Fibroblast of mammary gland (primary cell): ENCODE measurements at places on chromosomes 6 and 20.
A peak's percentile ranks its signal among the peaks of the same experiment; 100 is the strongest.

DNA sequence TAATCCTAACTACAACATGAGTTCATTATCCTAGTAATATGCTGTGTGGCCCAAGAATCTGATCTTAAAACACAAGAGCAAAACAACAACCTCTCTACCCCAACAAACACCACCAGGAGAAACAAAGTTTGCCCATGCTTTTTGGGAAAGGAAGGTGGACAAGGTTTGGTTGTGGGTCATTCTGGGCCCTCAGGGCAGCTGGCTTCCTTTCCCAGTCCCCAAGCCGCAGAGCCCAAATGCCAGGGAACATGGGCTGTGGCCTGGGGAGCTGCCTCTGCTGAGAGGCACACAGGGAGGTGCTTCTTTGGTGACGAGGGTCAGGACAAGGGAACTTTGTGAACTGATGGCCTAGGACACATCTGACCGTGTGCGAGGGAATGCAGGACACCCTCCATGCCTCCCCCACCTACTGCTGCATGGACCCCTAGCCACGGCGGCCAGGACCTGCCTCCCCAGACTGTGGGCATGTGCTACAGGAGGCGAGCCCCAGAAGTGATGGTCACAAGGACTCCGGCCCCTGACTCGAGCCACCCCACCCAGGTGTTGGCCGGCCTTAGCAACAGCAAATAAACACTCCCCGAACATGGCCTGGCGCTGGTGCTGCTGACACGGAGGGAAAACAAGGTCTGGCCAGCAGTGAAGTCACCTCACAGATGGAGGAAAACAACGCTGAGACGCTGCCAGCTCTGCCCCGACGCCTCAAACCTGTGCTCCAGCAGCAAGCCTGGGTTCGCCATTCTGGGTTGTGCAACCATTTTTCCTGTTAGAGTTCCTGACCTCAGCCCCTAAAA lies 55.6 kb downstream of the RRBP1 start:
- DNase-seq = no peak

- no peak for DNase-seq
Measured at GRCh38 chr20:43825581-43825980, 89.1 kb upstream of the TOX2 start.

- peak; percentile 95 for DNase-seq
Measured at GRCh38 chr6:84618046-84618752, 146.2 kb downstream of the TBX18 start.

DNA sequence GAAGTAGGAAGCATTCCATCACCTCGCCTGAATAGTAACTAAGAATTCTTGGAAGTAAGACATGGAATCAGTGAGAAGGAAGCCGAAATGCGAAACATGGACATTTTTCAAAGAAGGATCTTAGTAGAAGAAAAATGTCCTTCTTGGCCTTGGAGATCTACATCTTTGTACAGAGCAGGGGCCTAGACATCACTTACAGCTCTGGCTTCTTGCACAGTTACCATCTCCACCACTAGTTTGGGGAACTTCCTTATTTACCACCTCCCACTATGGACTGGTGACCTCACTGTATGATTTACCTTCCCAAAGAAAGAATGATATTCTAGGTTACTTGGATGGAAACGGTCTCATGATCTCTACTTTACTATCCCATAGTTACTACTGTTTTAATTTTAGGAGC lies 15.7 kb downstream of the CASS4 start:
- no peak for DNase-seq

GRCh38 chr6:100130630-100131029 lies 136.6 kb upstream of the MCHR2 start:
- no peak for DNase-seq

GRCh38 chr6:30800871-30801270 lies 56.5 kb upstream of the IER3 start:
- DNase-seq = no peak

DNA sequence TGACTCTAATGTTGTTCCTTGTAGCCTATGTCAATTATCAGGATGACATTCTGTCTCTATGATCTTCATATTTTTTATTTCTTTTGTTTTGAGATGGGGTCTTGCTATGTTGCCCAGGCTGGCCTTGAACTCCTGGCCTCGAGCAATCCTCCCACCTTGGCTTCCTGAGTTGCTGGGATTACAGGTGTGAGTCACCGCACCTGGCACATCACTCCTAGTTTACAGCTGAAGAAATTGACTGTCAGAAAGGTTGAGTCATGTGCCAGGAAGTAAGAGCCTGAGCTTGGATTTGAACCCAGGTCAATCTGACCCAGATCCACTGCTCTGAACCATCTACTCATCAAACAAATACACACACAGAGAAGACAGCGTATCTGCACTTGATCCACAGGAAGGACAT lies 14.4 kb downstream of the PPP1R3G start:
- DNase-seq = peak; percentile 18

DNA sequence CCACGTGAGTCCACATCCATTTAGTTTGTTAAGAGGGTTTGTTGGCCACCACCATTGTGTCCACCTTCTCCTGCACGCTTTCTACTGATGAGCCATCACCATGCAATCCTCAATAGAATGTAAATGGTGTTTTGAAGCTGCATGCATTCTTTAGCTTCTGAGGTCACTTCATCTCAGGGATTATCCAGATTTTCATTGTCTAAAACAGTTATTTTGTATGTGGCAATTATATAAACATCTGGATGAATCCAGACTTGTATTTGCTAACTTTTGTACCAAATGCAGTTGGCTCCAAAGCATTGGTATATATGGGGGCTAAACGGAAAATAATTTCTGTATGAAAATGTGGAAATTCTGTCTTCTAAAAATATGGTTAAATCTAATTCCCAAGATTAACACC lies 231.2 kb upstream of the ARID1B start:
- no peak for DNase-seq

DNA sequence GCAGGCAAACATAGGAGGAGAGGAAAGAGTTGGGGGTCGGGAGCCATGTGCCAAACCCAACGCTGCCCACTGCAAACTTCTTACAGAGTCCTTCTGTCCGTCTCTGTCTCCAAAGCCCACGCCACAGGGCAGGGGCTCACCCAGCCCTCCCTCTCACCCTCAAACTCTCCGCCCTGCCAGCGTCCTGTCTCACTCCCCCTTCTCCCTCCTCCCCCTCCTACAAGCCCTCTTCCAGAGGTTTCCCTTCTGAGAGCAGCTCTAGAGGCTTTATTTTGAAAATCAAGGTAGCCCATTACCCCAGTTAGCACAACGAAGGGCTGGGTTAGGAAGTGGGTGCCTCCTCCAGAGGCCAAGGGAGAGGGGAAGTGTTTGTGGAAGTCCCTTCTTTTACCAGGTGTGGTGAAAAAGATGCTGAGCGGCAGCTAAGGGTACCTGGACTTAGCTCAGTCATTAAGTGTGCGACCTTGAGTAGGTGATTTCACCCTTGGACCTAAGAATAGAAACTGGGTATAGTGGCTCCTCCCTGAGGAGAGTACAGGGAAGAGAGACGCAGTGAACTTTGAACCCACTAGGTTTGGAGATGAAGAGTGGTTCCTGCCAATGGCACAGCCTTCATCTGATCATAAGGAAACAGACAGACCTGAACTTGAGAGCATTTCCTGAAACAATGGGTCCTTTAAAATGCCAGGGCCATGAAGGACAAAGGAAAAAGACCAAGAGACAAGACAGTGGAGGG lies 123.8 kb downstream of the BANF2 start:
- no peak for DNase-seq

GRCh38 chr20:61706259-61706961 lies 359.3 kb downstream of the TAF4 start:
- no peak for DNase-seq

GRCh38 chr20:8433291-8433690 lies 301.2 kb downstream of the PLCB1 start:
- DNase-seq = no peak

GRCh38 chr6:37103169-37104039 lies 66.5 kb upstream of the PIM1 start:
- DNase-seq = no peak

- DNase-seq = peak; percentile 63
Measured at GRCh38 chr20:36541768-36542488, 609 bp downstream of the MYL9 start.

GRCh38 chr6:136362421-136363356 lies 73.0 kb upstream of the BCLAF1 start:
- no peak for DNase-seq

DNA sequence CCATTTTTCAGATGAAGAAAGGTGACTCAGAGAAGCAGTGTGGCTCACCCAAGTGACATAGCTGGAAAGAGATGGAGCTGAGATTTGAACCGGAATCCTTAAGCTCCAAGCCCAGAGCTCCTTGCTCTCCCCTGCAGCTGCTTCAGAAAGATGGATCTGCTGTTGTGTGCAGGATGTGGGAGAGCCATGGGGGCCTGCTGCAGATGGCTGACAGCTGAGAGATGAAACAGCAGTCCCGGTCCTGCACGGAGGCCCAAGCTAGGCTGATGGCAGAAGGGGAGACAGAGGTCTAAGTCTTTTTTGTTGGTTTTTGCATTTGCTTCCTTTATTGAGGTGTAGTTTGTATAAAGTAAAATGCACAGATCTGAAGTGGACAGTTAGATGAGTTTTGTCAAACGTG lies 69.8 kb upstream of the FOXP4 start:
- no peak for DNase-seq

DNA sequence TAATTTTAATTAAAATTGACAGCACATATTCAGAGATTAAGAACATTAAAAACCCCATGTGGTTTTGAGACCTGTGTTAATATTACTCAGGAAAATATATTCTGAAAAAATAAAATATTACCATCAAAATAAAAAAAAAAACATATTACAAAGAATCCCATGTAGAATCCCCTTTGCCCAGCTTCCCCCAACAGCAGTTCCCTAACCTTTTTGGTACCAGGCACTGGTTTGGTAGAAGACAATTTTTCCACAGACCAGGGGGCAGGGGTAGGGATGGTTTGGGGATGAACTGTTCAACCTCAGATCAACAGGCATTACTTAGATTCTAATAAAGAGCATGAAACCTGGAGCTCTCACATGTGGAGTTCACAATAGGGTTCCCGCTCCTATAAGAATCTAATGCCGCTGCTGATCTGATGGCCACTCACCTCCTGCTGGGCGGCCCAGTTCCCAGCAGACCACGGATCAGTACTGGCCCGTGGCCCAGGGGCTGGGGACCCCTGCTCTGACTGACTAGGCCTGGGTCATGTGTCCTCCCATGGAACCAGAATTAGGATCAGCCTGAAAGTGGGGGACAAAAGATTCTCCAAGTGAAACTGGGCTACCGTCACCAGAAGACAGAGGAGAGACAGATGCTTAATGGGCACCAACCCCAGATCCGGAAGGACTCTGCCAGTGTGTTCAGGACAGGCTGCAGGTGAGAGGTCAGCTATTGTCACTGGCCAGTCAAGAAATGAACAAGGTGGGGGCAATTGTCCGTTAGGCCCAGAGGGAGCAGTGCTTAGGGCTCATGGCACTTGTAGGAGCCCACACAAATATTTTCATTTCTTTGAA lies 235.5 kb downstream of the PREX1 start:
- DNase-seq = no peak

GRCh38 chr6:133621751-133622150 lies 267.2 kb upstream of the TCF21 start:
- DNase-seq = peak; percentile 78

- DNase-seq = no peak
Measured at GRCh38 chr20:58352468-58352867, 36.6 kb upstream of the VAPB start.

GRCh38 chr20:57589728-57590484 lies 29.0 kb downstream of the PCK1 start:
- no peak for DNase-seq

GRCh38 chr6:84379142-84379541 lies 151.7 kb upstream of the CEP162 start:
- DNase-seq = no peak

DNA sequence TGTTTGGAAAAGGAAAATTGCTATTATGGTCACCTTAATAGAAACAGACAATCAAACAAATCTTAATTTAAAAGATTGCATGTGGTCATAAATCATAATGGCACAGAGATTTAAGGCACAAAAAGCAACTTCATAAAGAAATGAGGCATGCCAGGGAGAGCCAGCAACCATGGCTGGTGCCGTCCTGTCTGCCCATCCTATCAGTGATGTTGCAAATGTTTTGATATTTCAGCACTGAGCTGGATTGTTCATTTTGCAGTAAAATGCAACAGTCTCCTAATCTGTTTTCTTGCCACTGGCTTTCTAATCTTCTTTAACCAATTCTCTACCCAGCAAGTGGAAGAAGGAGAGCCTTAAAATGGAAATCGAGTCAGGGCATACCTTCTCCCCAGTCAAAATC lies 249.8 kb downstream of the SAMD5 start:
- no peak for DNase-seq

- no peak for DNase-seq
Measured at GRCh38 chr20:62665826-62666735, 23.8 kb downstream of the SLCO4A1 start.

DNA sequence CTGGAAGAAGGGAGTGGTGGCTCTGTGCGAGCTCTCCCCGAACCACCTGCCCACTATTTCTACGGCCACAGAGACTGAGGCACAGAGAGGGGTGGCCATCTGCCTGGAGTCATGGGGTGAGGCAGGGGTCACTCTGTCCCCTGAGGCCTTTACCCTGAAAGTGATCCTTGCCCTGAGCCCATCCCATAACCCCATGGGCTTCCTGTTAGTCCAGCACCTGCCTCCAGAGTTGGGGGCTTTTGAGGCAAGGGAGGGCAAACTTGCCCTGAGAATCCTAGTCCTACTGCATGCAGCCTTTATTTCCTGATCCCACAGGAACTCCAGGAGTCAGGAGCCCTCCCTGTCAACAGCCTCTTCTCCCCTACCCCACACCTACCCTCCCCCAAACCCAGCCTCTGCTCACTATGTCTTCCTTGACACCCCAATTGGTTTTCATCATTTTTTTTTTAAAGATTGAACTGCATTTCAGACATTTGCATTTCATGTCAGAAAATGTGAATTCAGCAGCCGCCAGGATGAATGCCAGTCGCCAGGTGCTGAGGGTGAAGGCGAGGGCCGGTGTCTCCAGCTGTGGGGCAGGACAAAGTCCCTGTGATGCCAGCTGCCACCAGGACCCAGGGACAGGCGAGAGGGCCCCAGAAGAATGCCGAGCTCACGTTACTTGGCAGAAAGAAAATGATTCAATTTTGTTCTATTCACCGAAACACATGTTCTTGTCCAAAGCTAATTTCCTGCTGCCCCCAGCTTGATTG lies 47.6 kb upstream of the NNAT start:
- DNase-seq = no peak

DNA sequence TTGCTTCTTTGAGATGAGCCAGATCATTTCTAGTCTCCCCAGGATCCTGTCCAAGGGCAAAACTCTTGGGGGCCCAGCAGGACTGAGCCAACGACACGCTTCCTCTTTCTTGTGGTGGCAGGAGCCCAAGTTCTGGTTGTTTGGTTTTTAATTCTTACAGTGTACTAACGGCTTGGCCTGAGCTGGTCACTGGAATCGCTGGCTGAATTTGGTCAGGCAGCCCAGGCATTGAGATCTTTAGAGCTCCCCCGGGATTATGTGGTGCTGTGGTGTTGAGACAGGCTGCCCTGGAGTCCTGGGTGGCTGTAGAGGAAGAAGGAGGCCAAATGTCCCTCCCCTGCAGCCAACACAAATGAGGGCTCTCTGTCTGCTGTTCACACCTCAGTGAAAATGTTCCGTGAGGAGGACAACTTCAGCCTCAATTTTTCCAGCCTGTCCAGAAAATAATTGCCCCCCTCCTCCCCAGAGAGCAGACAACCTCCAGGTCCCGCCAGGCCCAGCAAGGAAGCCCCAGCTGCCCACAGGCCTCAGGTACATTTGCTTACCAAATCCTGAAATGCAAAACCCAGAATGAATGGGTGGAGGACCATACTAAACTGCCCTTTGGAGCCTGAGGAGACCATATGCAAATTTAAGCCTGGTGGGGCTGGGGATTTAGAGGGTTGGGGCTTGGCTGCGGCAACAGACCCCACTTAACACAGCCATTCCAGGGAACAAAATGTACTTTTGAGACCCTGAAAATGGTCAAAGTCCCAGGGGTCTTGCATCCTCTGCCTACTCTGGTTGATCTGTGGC lies 23.6 kb downstream of the BNIP5 start:
- DNase-seq = no peak

- peak; percentile 69 for DNase-seq
Measured at GRCh38 chr20:38452880-38453624, 17.9 kb upstream of the SNHG17 start.
